ENCODE measurements at places on chromosomes 5 and 9.

DNA sequence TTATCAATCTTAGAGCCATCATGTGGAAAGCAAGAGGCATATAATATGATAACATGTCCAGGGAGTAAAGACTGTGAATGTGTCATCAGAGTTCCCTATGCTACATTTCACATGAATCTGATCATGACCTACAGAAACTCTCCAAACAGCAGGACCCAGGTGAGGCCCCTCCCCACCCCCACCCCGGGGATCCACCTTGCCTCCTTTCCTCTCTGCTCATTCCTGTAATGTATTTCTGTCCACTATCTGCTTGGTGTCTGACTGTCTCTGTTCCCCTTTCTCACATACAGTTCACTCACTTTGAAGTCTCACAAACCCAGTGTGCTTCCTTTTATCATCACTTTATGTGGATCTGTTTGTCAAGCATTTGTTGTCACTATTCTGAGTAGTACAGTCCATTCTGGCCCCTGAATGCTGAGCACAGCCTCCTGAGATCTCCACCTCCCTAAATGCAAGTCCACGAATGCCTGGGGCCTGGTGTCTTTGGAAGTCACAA, 76.4 kb upstream of the SMARCA2 start:
- DNase-seq: no peak

DNA sequence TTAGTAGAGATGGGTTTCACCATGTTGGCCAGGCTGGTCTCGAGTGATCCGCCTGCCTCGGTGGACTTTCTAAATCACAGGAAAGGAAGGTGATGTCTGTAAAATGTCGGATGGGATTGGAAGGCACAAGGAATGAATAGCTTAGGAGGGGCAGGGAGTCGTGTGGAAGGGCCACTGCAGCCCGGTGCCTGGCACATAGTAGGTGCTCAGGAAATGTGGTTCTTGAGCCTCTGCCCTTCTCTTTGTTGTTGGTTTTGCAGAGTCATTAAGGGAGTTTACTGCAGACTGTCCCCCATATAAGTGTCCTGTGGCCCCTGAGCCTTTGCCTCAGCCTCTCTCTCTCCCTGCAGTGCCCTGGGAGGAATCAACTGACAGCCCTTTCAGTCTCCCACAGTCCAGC, 11.8 kb downstream of the NEK6 start:
- DNase-seq: no peak

- no peak for DNase-seq
These were observed 7.5 kb downstream of the RPS14 start for GRCh38 chr5:150441813-150442698.

- DNase-seq: no peak
These were observed 67.7 kb downstream of the VAV2 start for GRCh38 chr9:133924453-133924852.

- DNase-seq: no peak
These were observed 164.4 kb downstream of the GIN1 start for GRCh38 chr5:102955488-102955887.

DNA sequence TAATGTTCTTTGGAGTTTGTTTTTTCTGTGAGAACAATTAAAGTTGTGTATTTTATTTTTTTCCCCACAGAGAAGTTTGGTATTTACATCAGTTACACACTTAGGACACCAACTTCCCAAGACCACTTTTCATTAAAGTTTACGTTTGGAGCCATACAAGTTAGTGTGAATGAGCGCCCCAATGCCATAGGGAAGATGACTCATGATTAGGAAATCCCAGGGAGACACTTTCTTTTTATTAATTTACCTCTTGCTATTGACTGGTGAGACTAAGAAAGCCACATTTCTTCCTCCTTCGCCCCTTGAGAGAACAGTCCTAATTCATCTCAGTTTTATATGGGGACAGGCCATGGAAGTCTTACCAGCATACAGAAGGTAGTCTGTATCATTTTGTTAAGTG, 57.1 kb downstream of the EDIL3 start:
- no peak for DNase-seq

GRCh38 chr5:16551628-16552027, 65.2 kb downstream of the RETREG1 start:
- DNase-seq: no peak

DNA sequence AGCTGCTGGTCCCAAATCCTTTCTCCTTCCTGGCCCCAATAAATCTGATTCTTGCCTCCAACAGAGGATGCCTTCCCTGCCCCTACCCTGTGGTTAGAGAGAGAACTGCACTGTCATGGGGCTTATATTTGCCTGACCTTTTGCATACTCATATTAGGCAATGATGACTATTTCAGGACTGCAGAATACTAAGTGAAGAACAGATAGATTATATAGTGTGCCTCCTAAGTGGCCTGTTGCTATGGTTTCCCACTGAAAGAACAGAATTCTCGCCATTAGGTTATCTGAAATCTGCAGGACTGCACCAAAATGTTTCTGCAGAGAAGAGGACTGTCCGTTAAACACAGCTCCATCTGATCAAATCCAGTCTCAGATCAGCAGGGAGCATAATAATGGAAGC, 87.3 kb upstream of the CCNG1 start:
- DNase-seq: no peak

GRCh38 chr5:20286512-20286911, 298.5 kb upstream of the CDH18 start:
- no peak for DNase-seq

DNA sequence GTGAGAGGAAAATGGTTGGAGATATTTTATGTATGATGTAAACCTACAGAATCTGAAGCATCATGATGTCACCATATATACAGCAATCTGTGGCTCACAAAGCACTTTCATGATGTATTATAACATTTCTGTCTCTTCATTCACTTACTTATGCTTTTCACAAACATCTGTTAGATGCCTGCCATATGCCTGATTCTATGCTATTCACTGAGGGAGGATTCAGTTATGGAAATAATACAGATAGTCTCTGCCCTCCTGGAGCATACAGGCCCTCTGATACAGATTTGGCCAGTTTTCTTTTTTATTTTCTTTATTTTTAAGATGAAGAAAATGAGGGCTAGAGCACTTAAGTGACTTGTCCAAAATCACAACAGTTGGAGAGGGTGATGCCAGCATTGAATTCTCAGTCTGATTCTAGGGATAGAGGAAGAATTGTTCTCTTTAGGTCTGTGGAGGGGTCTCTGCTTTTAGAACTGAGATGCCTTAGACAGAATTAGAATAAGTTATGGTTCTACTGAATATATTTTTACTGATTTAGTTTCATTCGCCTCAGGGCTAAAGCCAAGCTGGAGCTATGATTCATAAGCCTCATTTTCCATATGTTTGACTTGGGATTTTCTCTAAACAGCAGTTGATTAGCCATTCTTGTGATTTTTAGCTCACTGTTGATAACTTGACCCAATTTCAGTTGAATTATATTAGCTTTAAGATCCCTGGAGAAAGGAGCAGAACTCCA, 636.4 kb downstream of the PRELID2 start:
- no peak for DNase-seq

- no peak for DNase-seq
These were observed 880 bp upstream of the UBAC1 start for GRCh38 chr9:135961811-135962695.

GRCh38 chr5:134769206-134769605, 10.6 kb downstream of the DDX46 start:
- DNase-seq: no peak

DNA sequence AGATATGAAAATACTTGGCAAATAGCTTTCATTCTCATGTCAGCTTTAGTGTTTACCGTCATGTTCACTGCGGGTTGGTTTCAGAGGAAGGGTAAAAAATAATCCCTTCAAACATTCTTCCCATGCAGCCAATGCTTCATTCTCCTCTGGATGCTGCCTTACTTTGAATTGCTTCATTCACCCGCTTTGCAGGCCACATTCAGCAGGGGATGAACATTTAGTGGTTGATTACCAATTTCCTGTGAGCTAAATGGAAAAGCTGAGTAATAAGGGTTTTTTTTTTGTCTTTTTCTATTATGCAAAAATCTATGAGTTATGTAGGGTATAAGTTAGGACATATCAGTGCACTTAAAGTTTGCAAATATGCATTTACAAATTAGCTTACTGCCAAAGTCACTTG, 96.3 kb upstream of the MEF2C start:
- no peak for DNase-seq

DNA sequence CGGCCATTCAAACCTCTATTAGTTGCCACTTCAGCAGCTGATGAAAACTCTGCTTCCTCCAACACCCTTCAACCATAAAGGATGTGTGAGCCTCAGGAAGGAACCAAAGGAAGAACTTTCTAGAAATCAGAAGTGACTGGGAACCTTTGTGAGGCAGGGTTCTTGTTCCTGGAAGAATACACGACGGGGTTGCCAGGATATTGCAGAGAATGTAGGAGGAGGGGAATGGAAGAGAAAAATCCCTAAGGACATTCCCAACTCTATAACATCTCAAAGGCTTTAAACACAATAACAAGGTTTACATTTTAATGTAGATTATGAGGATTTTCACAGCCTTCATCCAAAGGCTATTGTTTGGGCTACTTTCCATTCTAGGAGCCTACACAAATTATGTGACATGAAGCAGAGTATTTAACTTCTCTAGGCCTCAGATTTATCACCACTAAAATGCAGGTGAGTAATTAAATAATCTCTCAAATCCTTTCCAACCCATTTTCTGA, 147.7 kb downstream of the GLIS3 start:
- no peak for DNase-seq

DNA sequence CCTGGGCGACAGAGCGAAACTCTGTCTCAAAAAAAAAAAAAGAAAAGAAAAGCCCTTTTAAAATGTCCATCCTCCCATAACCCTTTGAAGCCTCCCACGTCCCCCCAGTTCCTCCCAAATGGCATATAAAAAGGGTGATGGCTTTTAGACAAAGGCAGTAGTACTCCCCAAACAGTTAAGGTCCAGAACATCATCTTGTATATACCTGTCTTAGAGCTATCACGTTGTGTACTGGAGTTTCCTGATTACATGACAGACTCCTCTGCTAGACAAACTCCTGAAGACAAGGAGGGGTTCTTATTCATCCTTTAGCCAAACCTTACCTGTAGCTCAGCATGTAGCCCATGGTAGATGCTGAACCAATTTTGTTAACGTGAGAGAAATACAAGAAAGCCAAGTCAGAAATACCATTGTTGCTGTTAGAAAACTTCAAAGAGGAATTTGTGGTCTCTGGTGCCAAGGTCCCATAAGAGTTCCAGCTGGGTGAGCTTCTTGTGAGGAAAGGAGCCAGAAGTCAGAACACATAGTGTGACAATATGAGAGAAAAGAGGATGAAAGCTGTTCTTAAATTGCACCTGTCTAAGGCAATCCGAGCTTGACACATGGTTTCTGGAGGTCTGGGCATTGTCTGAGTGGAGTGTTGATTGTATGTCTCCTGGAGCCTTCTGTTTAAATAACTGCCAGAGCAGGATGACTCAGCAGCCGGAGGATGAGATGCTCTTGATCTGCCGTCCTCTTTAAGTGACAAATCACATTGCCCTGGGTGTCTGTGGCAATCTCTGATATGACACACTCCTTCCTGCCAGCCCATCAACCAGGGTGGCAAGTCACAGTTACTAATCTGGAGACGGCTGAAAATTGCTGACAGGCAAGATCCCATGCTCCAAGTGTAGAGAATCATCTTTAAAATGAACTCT, 69.1 kb downstream of the ARRDC3 start:
- DNase-seq: no peak

DNA sequence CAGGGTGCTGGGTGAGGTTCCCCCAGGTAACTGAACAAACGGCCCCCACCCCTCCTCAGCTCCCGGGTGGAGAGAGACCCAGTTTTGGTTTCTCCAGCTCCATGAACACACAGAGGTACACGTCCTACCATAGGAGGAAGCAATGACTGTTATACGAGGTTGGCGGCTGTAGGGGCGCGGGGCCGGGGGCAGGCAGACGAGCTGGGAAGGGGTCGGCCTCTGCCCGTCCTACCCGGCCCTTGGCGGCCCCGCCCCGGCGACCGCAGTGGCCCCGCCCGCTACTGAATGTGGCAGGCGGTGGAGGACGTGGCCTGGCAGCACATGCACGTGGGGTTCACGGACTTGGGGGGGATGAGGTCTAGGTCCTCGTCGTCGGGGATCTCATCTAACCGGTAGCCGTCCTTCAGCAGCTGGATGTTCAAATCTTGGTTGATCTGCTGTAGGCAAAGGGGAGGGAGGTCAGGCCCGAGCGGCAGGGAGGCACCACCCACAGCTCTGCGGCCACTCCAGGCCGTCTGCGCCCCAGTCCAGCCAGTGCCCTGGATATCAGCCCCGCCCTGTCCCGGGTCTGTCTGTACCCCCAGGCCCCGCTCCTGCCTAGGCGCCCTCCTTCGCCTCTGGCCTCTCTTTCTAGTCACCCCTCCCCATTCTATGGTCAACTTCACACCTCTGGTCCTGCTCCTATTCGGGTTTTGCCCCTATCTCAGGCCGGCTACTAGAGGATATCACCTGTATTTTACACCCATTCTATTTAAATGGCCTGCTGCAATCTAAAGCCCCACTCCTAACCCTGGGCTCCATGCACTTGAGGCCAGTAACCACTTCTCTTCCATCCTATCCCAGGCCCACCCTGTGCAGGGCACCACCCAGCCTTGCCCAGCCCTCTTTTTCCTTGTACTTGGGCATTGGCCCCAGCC, 24.2 kb upstream of the MYORG start:
- no peak for DNase-seq

- no peak for DNase-seq
These were observed 17.0 kb downstream of the FOCAD start for GRCh38 chr9:20701060-20701459.

DNA sequence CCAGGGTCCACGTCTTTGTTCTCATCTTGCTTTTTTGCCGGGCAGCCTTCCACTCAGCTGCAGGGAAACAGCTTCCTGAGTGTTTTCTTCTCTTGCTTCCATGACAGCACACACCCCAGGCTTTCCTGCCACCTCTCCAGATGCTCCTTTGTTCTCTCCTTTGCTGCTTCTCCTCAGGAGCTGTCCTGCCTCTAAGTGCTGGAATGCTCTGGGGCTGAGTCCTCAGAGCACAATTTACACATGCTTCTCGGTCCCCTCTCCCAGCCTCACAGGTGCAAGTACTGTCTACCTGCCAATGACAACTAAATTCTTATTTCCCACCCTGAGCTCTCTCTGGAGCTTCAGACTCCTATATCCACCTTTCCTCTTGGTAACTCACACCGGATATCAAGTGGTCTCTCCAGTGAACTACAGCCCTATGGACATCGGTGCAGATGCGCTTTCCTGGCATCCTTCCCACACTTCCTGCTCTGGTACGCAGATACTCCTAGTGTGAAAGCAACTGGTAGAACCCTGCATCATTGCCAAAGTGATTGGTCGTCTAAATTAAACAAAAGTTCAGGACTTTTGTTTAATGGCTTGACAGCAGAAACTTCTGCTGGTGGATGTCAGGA, 13.4 kb upstream of the ACSL6 start:
- DNase-seq: no peak

DNA sequence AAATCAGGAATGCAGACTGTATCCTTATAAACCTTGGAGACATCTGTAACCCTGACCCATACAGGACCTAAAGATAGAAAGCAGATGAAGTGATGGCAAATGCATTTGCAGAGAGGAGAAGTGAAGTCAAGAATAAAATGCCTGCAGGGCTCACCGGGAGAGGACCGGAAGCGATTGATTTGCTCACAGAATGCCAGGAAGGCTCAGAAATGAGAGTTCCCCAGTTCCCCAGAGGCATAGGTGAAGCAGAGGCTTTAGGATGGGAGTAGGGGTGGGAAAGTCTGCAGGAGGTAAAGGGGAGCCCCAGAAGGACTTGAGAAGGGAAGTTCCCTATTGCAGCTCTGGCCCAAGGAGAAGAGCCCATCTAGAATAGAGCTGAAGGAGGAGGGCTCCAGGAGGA, 63.9 kb upstream of the TNFAIP8 start:
- DNase-seq: no peak

- no peak for DNase-seq
These were observed 3.2 kb downstream of the TERT start for GRCh38 chr5:1291611-1292080.

- DNase-seq: no peak
These were observed 120.2 kb upstream of the SAP30L start for GRCh38 chr5:154325566-154325965.
